ENCODE measurements at places on chromosomes 3 and 15. TPM values are rescaled to one million over a fixed set of nuclear protein-coding genes. Genes with fewer than 3 reads are reported as not detected.

Gene BOC
- 14.1 TPM for total RNA-seq

Gene SLC9C1
- not detected for total RNA-seq

GRCh38 chr3:183330881-183331280 is 77.8 kb downstream of the B3GNT5 start:
- DNase-seq, result no peak

DNA sequence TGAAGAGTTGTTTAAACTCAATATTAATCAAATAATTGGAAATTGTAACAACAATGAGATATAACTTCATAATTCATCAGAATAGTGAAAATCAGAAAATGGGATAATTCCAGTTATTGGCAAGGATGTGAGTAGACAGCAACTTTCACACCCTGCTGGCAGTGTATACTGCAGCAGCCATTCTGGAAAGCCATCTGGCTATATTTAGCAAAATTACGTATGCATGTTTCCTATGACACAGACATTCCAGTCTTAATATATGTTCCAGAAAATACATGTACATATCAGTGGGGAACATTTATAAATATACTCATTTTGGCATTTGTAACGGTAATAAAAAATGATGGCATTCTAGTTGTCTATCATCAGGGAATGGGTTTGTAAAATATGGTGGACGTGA is 564.1 kb downstream of the GBE1 start:
- DNase-seq, result no peak

GRCh38 chr3:89405176-89405575 is 297.8 kb downstream of the EPHA3 start:
- DNase-seq, result peak; percentile 1

DNA sequence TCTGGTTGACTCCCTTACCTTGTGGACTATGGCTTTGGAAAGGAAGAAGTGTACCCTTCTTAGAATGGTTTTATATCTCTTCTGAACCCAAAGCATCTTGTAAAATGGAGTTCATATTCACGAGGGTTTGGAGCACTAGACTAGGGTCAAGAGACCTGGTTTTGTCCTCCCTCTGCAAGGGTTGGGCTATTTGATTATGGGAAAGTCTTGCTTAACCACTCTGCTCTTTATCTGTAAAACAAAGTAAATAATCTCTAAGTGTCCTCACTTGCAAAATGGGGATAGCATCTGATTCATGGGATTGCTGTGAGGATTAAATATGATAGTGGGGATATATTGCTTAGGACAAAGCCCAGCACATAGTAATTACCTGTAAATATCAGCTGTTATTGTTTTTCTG is 17.9 kb upstream of the SLC2A2 start:
- DNase-seq, result no peak

DNA sequence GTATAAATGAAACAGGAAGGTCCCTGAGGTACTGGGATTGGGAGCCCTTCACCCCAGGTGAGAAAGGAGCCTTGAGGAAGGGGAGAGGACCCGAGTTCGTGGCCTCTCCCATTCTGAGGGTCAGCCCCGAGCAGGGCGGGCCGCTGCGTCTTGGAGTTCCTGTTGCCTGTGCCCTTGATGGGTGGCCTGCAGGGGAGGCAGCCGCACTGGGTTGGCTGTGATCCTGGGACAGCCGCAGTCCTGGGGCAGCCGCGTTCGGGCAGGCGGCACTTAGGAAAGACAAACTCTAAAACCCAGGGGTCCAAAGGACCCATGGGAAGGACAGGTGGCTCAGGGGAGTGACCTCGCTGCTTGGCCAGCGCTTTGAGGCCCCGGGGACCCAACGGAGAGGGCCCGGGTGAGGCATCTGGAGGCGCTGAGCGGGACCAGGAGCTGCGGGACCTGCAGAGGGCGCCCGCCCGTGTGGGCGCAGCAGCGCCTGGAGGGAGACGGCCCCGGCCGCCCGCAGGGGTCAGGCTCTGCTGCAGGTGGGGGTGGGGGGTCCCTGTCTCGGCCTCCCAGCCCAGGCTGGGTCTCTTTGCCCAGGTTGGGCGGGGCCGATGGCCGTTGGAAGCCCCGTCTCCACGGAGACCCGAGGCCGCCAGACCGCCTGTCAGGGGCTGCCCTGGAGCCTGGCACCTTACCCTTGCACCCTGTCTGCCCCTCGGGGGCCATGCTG is 65.1 kb downstream of the HMCES start:
- peak; percentile 64 for DNase-seq

DNA sequence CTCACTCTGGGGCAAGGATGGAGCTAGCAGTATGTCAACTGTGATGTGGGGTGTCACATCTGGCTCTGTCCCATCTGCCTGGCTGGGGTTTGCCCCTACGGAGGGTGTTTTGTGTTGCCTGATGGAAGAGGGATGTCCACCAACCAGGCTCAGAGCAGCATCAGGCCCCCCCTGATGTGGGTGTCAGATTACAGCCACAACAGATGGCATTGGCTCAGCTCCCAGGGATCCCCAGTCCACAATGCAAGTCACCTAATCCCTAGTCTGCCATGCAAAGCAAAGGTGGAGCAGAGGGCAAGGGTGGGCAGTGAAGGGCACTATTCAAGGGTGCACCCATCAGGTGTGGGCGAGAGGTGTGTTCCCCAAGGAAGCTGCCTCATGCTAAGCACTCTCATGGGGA is 48.9 kb upstream of the AMOTL2 start:
- peak; percentile 50 for DNase-seq
